ENCODE measurements at places on chromosomes 6 and 20.

DNA sequence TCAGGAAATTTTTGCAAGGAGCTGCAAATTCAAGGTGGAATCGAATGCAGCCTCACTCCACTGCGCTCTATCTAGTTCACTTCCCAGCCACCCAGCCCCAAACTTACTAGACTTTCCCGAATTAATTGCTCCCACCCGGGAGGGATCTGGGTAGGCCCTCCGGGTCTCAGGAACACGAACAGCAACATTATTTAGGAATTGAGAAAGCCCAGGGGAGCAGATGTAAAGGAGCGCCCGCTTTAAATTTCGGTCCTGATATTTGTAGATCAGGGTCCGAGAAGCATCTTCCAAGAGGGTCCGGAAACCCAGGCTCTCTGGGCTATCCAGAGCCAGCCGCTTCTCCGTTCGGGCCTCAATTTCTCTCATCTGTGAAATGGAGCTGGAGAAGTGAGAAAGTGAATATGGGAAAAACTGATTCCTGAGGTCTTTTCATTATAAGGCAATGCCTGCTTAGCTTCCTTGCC is 490 bp upstream of the ID1 start:
- no peak for DNase-seq

DNA sequence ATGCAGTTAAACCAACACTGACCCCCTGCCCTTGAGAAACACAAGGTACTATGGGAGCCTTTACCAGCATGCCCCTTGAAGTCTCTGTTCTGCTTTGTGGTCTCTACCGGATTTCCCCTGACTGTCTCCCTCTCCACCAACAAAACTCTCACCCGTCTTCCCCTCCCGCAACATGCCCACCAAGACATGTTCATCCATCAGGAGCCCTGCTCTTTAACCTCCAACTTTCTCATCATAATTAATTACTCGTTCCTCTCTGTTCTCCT is 1.1 kb downstream of the ZNF165 start:
- DNase-seq = no peak

DNA sequence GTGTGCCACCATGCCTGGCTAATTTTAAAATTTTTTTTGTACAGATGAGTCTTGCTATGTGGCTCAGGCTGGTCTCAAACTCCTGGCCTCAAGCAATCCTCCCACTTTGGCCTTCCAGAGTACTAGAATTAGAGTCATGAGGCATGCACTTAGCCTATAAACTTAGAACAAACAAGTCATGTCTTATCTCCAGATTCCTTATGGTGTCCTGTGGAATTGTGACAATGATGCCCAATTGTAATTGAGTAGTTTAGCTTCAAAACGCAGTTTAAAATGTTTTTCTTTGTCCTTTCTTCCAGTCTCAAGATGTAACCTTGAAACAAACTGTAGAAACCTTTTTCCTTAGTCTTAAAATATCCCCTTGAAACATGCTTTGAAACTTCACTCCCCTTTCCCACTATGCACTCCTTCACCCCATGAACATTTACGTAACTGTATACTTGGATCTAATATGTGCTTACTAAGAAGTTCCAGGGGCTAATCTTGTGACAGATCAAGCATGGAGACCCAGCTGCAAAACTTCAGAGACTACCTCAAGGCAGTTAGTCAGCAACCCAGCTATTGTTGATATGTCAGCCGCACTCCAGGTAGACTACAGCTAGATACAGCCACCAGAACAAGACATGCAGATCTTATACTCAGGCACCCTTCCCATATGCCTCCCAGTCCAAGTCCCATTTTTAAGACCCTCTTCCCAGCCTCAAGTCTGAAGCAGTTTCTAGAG is 46.2 kb downstream of the MAN1A1 start:
- no peak for DNase-seq

GRCh38 chr6:32836873-32837272 is 1.7 kb downstream of the TAP2 start:
- DNase-seq = no peak

DNA sequence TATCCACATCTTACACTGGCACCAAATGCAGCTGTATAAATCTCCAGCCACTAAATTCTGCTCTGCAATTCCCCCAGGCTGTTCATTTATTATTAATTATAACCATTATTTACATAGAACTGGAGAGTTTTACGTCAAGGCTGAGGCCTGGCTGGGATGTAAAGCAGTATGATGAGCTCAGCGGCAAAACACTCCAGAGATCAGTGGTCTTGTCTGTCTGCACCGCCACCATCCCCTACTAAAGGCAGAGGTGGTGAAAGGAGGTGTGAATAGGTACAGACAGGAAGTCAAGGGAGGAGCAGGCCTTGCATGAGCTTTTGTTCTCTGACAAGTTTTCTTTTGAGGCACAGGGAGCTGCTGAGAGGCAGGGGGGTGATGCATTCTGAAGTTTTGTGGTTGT is 159.9 kb upstream of the PCSK2 start:
- DNase-seq = no peak

GRCh38 chr6:111147440-111147839 is 60.1 kb downstream of the SLC16A10 start:
- DNase-seq = no peak

- no peak for DNase-seq
These were observed 10.2 kb downstream of the POU3F2 start for GRCh38 chr6:98844244-98845210.

GRCh38 chr6:5053038-5053437 is 32.1 kb upstream of the PPP1R3G start:
- no peak for DNase-seq

- DNase-seq = no peak
These were observed 25.9 kb upstream of the FOXQ1 start for GRCh38 chr6:1285956-1286355.

GRCh38 chr6:5208057-5208456 is 52.7 kb downstream of the LYRM4 start:
- no peak for DNase-seq

- no peak for DNase-seq
These were observed 280.0 kb downstream of the BMP7 start for GRCh38 chr20:56986476-56986875.

GRCh38 chr20:57947421-57948179 is 237.8 kb upstream of the PMEPA1 start:
- no peak for DNase-seq

GRCh38 chr6:105900125-105900937 is 185.8 kb upstream of the PRDM1 start:
- no peak for DNase-seq

- DNase-seq = no peak
These were observed 55.2 kb downstream of the MYB start for GRCh38 chr6:135236319-135236718.

GRCh38 chr6:68086199-68086598 is 548.9 kb upstream of the ADGRB3 start:
- no peak for DNase-seq

GRCh38 chr6:5866547-5867051 is 140.1 kb downstream of the NRN1 start:
- DNase-seq = no peak

- DNase-seq = no peak
These were observed 338.1 kb downstream of the PREX1 start for GRCh38 chr20:48489656-48490055.

- no peak for DNase-seq
These were observed 59.1 kb downstream of the MBOAT1 start for GRCh38 chr6:20153194-20153593.

GRCh38 chr20:2301164-2301622 is 5.4 kb downstream of the TGM3 start:
- DNase-seq = no peak
